ENCODE measurements at places on chromosomes 5 and 9.

- no peak for DNase-seq
Measured at GRCh38 chr5:133265720-133266526, 214.1 kb downstream of the HSPA4 start.

DNA sequence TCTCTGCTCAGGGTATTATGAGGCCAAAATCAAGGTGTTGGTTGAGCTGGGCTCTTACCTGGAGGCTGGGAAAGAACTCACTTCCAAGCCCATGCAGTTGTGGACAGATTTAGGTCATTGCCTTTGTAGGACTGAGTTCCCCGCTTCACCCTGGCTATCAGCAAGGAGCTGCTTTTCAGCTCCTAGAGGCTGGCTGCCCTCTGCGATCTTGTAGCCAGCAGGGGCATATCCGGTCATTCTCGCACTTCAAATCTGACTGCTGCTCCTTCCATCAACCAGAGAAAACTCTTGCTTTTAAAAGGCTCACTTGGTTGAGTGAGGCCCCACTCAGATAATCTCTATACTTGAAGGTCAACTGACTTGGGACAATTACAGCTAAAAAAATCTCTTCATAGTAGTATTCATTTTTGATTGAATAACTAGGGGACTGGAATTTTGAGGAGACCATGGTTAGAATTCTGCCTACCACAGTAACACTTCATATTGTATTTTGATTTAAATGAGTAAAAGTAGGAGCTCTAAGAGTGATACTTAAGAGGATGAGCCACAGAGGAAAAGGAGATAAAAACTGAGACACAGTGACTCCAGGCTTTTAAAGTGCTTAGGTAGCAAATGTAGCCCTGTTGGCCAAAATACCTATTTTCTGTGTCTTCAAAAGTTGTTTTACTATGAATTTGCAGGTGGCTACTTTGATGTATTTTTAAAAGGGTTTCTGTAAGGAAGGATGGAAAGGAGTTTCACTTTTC is 137.4 kb downstream of the CD180 start:
- DNase-seq = no peak

DNA sequence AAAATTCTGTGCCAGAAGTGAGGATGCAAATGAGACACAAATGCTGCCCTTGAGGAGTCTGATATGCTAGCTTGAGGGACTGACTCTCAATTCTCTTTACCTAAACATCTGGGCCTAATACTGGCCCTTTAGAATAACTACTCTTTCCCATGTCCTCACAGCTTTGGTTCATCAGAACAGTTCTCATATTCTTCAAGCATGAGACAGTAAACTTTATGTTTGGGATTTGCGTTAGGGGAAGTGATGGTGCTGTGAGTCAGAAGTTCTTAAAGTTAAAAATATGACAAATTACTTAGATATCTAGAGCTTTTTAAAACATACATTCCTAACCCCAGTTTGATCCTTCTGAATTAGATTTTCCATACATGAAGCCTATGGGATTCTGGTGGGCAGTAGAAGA is 665.0 kb upstream of the RGMB start:
- peak; percentile 96 for DNase-seq

DNA sequence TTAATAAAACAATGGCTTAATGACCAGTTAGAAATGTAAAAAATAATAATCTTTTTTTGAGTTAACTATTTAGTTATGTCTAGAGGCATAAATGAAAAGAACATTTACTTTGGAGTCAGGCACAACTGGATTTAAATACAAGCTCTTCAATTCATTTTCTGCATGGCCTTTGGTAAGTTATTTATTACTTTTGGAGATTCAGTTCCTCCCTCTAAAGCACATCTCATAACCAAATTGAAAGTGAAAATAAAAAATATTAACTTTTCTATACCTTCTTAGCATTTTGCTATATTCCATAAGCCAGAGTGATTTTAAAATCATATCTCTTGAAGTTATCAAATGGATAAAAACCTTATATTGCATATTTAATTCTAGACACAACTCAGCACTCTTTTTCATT is 434.9 kb upstream of the SMARCA2 start:
- no peak for DNase-seq

DNA sequence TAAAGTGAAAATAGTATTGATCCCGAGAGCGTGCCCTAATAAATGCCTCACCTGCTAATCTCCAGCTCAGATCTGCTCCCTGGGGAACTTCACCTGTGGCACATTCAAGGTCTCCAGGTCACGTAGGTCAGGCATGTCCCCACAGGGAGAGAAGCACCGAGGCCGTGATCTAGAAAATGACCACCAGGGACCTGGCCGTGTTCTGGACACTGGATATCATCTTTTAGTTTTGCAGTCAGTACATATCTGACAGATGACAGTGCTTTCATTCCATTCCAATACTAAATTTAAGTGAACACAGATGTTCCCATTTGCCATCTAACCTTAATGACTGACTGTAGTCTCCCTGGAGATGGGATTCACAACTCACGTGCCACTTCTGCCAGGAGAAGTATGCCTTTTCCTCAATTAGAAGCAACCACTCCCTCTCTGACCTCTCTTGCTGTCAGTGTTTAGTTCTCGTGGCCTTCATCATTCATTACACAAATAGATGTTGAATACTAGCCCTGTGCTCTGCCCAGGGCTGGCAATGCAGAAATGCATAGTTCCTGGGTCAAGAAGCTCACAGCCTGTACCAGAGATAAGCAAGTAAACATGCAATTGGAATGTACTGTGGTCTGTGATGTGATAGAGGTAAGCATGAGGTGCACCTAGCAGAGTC is 276.5 kb downstream of the NTRK2 start:
- peak; percentile 77 for DNase-seq

DNA sequence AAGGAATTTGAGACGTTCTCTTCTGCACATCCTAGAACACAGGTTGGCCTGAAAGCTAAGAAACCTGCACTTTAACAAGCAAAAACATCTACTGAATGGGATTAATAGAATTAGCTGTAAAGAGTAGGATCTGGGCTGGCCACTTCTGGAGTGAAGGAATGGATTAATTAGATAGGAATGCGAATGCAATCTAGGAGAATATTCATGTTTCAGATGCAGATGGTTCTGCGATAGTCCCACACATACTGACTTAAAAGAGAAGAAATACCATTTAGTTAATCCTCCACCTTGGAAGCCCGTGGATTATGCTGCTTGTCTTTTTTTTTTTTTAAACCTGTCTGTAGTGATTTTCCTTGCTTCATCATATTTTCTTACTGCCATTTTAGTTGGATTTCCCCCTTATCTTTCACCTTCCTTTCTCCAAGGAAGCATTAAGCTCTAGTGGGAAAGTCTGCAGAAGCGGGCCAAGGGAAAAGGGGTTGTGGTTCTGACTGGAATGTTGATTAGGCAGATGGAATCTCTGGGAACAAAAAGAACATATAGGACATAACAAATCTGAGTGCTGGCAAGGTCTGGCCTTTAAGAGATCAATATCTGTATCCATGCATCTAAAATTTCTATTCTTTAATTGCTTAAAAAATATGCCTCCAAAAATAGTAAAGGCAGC is 152.4 kb downstream of the ALDH1A1 start:
- DNase-seq = no peak

- no peak for DNase-seq
Measured at GRCh38 chr9:12801663-12802062, 26.8 kb downstream of the LURAP1L start.

DNA sequence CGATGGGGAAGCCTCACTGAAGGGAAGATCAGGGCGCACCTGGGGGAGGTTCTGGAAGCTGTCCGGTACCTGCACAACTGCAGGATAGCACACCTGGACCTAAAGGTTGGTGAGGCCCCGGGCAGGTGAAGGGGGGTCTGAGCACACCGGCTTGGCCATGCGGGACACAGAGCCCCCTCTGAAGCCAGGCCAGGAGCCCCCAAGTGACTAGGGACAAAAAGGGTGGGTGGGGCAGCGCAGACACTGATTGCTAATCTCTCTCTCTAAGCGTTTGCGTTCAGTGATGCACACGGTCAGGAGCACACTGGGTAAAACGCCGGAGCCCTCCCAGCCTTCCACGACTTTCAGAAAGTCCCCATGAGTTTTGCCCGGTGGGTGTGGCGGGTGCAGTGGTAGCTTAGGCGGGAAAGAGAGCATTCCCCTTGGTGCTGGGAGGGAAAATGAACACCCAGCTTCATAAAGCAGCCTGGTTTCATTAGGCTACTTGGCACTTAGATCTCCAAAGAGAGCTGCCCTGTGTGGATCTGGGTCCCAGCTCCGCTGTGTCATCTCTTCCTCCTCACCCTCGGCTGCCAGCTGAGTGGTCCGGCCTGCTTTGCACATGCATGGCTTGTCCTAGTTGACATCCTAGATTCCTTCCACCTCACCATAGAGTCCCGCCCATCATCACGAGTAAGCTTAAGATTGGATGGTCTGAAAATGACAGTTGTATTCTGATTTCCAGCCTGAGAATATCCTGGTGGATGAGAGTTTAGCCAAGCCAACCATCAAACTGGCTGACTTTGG is 74.2 kb upstream of the OTULINL start:
- no peak for DNase-seq

DNA sequence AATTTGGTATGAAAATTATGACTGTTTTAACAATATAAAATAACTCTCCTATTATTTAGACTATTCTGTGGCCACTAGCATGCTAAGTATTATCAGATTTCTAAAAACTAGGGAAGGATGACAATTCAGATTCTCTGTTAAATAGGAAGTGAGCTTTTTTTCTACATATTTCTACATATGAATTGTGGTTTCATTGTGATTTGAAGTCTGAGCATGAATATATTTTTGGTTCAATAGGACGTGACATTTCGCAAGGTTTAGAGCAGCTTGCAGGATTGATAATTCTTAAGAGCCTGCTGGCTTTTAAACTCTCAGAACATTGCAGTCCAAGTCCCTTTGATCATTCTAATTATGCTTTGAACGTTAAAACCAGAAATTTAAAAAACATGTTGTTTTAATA is 82.9 kb downstream of the ADGRV1 start:
- peak; percentile 29 for DNase-seq

DNA sequence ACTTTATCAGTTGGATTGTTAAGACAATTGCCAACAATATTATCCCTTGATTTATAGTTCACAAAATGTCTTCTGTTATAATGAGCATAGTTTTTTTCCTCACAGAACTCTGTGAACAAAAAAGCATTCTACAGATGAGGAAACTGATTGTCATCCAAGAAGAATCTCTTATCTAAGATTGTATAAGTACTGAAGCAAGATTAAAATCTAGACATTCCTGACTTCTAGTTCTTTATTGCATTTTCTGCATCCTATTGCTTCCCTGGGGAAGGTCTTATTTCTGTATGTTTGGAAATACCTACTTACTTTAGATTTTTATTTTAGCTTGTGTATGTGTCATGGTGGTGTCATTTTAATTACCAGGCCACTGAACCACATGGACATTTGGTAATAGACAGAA is 884.9 kb upstream of the WWC1 start:
- DNase-seq = peak; percentile 13

DNA sequence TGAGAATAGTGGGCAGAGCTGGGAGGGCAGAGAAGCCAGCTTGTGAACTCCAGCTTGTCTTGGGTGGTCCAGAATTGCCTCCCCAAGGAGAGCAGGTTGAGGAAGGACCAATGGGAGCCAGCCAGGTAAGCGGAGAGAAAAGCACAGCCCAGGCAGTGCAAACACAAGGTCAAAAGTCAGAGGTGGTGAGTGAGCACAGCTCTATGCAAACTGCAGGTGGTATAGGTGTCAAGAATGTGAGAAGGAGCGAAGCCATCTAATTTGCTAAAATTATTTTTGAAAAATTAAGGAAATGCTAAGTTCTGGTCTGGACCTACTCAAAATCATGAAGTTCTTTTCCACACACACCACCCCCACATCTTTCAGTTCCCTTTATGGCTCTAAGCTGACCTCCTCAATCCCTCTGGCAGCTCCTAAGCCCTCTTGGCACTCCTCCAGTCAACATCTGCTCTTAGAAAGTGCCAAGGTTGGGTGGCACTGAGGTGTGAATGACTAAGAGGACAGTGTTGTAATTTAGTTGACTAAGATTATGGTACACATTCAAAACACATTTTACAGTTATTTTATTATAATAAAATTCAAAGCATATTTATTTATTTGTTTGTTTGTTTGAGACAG is 6.6 kb upstream of the OTULINL start:
- DNase-seq = no peak

- no peak for DNase-seq
Measured at GRCh38 chr9:26375448-26375847, 517.2 kb downstream of the CAAP1 start.

- no peak for DNase-seq
Measured at GRCh38 chr5:56746553-56747339, 68.6 kb upstream of the MAP3K1 start.

GRCh38 chr5:9009931-9010651 is 535.8 kb downstream of the SEMA5A start:
- peak; percentile 55 for DNase-seq

- peak; percentile 77 for DNase-seq
Measured at GRCh38 chr5:32828492-32828891, 117.4 kb downstream of the NPR3 start.

- no peak for DNase-seq
Measured at GRCh38 chr9:84340535-84340934, at the start of gene SLC28A3. Gene SLC28A3, minus strand, starts transcription at chr9:84340758. Its CDS starts 125 bp downstream, at chr9:84340633.

DNA sequence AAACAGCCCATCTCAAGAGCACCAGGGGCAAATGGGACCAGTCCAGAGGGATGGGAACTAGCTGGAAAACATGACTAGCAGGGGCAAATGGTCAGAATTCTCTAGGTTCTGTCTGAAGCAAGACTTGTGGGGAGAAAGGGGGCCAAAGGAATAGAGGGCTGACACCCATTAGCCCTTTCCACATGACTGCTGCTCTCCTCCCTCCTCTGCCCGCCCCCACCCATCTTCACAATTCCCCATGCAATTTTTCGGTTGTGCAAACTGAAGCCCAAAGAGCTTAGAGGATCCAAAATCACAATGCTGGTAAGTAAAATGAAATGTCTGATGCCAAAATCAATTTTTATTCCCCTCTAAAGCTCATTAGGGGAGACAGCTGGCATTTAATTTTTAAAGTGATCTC is 207.1 kb downstream of the DCP2 start:
- DNase-seq = no peak

GRCh38 chr9:98569491-98569890 is 139.2 kb downstream of the GABBR2 start:
- DNase-seq = no peak

Measured in fibroblast of skin of scalp (primary cell).